ENCODE measurements at places on chromosomes 13 and 19. TPM values are rescaled to one million over a fixed set of nuclear protein-coding genes. Genes with fewer than 3 reads are reported as not detected.

The ASF1B gene
- total RNA-seq: 1.00 TPM

The ZNF30 gene
- total RNA-seq: 2.6 TPM

GRCh38 chr19:20664901-20665781 lies 3.8 kb upstream of the ZNF626 start:
- peak; percentile 57 for DNase-seq

GRCh38 chr19:11024259-11024658 lies 63.4 kb downstream of the SMARCA4 start:
- DNase-seq: no peak

GRCh38 chr19:33376941-33377557 lies 3.5 kb downstream of the CEBPG start:
- no peak for DNase-seq

All from Right ventricle myocardium superior (tissue), 1 donor.